ENCODE measurements at places on chromosomes 16 and 17.
A peak's percentile ranks its signal among the peaks of the same experiment; 100 is the strongest.

- DNase-seq, result no peak
Measured at GRCh38 chr16:54208237-54208636, 78.3 kb downstream of the IRX3 start.

- no peak for DNase-seq
Measured at GRCh38 chr17:75755990-75756389, 9.0 kb downstream of the GALK1 start.

- no peak for DNase-seq
Measured at GRCh38 chr17:31598399-31598782, 206.9 kb downstream of the RAB11FIP4 start.

- peak; percentile 67 for DNase-seq
Measured at GRCh38 chr16:19555938-19556771, 652 bp downstream of the VPS35L start.

- DNase-seq, result no peak
Measured at GRCh38 chr16:74736531-74737157, 36.0 kb upstream of the MLKL start.

DNA sequence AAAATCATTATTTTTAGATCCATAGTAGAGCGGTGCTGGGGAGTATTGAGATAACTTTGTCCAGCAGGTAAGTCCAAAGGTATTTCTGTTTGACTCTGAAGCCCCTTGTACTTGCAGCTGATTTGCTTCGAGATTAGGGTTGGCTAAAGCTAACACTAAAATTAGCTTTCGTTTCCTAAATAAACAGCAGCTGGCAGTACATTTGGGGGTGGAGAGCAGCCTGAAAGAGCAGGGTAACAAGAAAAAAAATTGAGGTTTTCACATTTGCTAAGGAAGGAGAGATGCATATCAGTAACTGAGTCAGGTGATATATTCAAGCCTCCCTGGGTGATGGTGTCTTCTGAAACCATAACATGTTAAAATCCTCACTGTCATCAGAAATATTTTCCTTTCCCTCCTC, 37.4 kb upstream of the TMC5 start:
- DNase-seq, result no peak

DNA sequence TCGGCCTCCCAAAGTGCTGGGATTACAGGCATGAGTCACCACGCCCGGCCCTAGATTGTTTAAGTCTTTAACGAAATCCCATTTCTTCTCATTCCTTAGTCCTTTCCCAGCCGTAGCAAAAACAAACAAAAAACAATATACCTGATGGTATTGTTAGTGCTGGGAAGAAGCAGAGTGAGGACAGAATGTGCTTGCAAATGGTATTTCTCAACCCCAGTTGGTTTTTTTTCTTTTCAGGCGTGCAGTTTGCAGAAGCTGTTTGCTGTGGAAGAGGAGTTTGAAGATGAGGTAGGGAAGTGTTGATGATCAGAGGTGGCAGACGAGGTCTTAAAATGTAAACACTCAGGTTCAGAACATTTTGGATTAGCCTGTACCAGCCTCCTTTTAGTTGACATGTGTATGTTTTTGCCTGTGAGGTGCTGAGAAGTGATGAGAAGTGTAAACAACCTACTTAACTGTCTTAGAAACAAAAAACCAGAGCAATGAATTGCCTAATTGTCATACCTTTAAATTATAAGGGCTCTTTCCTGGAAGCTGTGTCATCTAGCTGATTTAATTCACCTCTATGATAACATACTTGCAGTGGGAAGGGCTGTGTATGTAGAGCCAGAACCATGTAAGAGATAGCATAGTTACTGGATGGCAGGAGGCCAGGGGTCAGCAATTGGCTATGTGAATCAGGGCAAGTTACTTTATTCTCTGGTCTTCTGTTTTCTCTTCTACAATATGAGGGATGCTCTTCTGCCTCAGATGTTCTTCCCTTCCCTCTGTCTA, 3.4 kb downstream of the HROB start:
- no peak for DNase-seq

DNA sequence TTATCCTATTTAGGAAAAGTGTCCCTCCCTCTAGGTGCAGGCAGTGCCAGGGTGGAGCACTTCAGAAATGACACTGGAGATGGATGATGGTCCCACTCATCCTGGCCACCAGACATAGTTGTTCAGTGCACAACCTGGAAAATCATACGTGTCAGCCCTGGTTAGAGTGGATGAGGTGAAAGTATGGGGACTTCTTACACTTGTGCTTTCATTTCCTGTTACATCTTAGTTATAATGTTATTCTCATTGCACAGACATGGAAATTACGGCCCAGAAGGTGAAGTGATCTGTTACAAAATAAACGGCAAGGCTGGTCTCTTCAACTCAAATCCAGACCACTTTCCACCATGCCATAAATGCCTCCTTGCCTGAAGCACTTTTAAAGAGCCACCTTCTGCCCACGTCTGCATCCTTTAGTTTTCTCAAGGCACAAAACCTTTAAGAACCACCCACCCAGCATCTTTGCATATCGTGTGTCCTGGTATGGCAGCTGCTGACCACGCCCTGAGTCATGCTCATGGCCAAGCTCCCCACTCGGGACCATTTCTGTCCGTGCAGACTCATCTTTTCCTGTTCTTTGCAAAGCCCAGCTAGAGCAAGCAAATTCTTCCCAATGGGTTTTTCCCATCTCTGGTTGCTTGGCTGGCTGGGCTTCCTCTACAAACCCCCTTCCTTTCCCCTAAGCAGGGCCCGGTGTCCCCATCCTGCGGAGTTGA, 22.4 kb downstream of the TBC1D3B start:
- no peak for DNase-seq

- DNase-seq, result no peak
Measured at GRCh38 chr17:43482103-43483012, 1.4 kb upstream of the DHX8 start.

DNA sequence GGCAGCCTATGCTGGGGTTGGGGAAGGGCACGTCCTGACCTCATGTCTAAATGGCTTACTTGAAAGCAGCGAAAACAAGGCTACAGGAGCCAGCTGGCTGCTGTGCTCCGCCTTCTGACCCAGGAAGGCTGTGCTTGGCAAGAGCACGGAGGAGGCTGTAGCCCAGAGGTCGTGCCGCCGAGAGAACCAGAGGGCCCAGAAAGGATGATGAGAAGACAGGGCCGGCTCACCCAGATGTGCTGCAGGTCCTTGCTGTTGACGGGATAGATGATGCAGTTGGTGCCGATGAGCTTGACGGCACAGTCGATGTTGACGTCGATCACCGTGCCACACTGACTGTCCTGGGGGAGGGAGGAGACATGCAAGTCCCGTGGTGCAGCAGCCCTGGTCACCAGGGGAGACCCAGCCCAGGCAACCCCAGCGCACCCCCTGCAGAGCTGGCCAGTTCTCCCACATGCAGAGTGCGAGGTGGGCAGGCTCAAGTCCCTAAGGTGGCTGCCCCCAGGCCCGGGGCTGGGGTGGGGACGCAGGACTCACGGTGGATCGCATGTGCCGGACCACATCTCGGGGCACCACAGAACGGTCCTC, 20.7 kb downstream of the SPHK1 start:
- no peak for DNase-seq

GRCh38 chr16:59238246-59238645, 504.1 kb upstream of the GOT2 start:
- no peak for DNase-seq

DNA sequence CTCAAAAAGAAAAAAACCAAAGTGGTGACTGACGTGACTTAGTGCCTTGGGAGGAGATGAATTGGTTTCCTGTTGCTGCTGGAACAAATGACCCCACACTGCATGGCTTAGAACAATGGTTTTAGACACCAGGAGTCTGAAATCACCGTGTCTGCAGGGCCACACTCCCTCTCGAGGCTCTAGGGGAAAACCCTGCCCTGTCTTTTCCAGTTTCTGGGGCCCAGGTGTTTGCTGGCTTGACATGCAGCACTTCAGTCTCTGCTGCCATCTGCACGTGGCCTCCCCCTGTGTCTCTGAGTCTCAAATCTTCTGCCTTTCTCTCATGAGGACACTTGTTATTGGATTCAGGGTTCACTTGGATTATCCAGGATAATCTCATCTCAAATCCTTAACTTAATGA, 323.8 kb upstream of the TNRC6C start:
- no peak for DNase-seq

DNA sequence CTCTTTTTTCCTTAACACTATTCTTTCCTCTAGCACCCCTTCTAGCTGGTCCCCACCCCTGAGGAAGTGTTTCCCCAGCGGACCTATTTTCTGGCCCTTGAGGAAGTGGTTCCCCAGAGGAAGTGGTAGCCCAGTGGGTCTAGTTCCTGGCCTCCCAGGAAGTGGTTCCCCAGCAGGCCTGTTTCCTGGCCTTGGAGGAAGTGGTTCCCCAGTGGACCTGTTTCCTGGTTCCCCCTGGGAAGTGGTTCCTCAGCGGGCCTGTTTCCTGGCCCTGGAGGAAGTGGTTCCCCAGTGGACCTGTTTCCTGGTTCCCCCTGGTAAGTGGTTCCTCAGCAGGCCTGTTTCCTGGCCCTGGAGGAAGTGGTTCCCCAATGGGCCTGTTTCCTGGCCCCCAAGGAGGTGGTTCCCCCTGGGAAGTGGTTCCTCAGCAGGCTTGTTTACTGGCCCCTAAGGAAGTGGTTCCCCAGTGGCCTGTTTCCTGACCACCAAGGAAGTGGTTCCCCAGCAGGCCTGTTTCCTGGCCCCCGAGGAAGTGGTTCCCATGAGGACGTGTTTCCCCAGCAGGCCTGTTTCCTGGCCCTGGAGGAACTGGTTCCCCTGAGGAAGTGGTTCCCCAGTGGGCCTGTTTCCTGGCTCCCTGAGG, 58.3 kb downstream of the NTN1 start:
- DNase-seq, result no peak

GRCh38 chr16:57944970-57945739, 25.8 kb downstream of the CNGB1 start:
- DNase-seq, result no peak

GRCh38 chr17:10737736-10738135, 7.9 kb upstream of the TMEM220 start:
- DNase-seq, result no peak

GRCh38 chr16:16938009-16938408, 532.8 kb downstream of the XYLT1 start:
- DNase-seq, result no peak

- DNase-seq, result peak; percentile 64
Measured at GRCh38 chr17:42531455-42532354, 4.3 kb upstream of the NAGLU start.

GRCh38 chr17:28552176-28552999, at the start of gene UNC119:
Gene UNC119 (minus strand): TSS chr17:28552624. CDS start chr17:28552557, 67 bp downstream.
- DNase-seq, result peak; percentile 78

DNA sequence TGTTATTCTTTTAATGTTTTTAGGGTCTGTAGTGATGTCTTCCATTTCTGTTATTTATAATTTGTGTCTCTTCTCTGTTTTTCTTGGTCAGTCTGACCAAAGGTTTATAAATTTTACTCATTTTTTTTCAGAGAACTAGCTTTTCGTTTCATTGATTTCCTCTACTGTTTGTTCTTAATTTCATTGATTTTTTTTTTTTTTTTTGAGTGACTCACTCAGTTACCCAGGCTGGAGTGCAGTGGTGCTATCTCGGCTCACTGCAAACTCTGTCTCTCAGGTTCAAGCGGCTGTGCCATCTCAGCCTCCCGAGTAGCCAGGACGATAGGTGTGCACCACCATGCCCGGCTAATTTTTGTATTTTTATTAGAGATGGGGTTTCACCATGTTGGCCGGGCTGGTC, 12.6 kb upstream of the UBTF start:
- DNase-seq, result no peak

DNA sequence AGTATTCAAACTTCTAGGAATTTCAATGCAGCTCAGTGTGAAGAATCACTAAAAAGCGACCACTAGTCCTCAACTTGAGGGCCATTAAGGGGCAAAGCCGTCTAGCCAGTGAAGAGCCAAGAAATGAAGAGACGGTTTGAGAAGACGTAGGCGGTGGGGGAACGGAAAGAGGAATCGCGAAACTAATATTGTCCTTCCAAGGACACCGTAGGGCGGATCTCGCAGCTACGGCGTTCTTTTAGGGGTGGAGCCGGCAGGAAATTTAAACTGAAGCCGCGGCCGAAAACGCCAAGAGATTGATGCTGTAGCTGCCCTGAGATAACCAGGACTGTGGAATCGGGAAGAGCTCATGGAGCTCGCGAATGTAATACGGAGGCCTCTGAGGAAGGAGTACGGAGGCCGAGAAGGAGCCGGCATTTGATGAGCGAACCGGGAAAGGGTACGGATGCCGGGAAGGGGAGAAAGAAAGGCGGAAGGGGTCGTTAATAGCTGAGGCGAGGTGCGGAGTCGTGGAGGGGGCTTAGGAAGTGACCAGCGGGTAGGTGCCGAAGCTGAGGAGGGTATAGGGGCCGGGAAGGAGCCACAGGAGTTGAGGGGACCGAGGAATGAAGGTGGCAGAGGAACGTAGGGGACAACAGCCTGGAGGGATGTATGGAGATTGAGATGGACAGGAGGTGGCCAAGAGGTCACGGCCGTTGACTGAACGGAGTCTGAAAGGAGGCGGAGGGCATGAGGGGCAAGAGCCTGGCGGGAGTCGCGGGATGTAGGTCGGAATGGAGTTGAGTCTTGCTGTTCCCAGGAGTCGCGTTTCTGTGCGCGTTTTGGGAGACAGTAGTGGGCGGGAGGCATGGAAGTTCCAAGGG, at the start of gene DBF4B:
Gene DBF4B (plus strand): TSS at position 265 of the 863 bp plus-strand sequence. CDS start 156 bp downstream, at position 421.
- peak; percentile 92 for DNase-seq

GRCh38 chr17:41695134-41695661, 6.5 kb downstream of the EIF1 start:
- no peak for DNase-seq

- no peak for DNase-seq
Measured at GRCh38 chr16:11252482-11252931, 3.5 kb downstream of the SOCS1 start.

GRCh38 chr17:43367737-43368242, 31.0 kb upstream of the ARL4D start:
- peak; percentile 96 for DNase-seq
